ENCODE measurements at places on chromosomes 12 and 14.

- no peak for DNase-seq
Observed at GRCh38 chr14:35262436-35262835, 29.7 kb upstream of the PSMA6 start.

- DNase-seq = peak; percentile 41
Observed at GRCh38 chr14:75141967-75142366, 15.1 kb upstream of the NEK9 start.

DNA sequence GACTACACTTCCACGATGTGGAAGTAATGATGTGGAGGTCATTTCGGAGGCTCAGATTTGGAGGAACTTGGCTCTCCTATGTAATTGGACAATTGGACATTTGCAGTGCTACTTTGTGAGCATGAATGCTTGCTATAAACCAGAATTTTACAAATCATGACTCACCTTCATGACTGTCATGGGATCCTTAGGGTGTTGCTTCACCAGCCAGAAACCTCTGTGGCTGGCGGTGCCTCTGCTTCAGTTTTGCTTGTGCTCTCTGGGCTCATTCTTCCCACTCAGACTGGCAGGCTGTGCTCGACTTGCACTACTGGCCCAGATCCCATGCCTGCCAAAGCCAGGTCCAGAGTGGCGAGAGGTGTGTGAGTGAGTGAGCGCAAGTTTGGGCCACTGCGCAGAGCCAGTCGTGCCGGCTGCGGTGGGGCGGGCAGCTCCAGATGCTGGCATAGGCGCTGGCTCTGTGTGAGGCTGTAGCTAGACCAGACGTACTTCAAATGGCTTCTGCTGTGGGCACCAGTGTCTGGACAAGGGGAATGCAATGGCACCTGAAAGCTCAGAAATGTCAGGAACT lies 387.8 kb downstream of the AEBP2 start:
- no peak for DNase-seq

- no peak for DNase-seq
Observed at GRCh38 chr14:103523575-103523954, 935 bp upstream of the CKB start.

DNA sequence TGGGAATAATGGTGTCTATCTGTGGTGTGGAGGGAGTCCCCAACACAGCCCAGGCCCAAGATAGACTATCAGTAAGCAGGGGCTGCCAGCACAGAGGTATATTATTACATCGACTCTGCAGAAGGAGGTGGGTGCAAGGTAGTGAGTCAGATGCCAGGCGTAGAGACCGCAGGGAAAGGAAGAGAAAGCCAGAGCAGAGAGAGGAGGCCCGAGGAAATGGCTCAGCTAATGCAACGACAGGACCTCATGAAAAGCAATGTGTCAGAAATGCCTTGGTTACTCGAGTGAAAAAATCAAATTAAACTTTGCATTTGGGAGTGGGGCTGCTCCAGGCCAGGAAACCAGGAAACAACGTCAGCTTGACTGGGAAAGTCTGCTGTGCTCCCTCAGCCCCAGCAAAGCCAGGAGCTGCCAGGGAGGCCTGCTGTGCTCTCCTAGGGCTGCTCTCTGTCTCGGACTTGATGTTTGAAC lies 173.2 kb downstream of the SUDS3 start:
- no peak for DNase-seq
